Stimulated activated CD8-positive, alpha-beta memory T cell treated with anti-CD3 and anti-CD28 coated beads, Interleukin-4, amount 100 ng/mL, for 1 hour (primary cell): ENCODE measurements at places on chromosomes 5 and 9.

GRCh38 chr5:16809395-16810207 is 126.5 kb downstream of the MYO10 start:
- DNase-seq, result no peak

GRCh38 chr5:2883771-2884170 is 132.3 kb upstream of the IRX2 start:
- no peak for DNase-seq

DNA sequence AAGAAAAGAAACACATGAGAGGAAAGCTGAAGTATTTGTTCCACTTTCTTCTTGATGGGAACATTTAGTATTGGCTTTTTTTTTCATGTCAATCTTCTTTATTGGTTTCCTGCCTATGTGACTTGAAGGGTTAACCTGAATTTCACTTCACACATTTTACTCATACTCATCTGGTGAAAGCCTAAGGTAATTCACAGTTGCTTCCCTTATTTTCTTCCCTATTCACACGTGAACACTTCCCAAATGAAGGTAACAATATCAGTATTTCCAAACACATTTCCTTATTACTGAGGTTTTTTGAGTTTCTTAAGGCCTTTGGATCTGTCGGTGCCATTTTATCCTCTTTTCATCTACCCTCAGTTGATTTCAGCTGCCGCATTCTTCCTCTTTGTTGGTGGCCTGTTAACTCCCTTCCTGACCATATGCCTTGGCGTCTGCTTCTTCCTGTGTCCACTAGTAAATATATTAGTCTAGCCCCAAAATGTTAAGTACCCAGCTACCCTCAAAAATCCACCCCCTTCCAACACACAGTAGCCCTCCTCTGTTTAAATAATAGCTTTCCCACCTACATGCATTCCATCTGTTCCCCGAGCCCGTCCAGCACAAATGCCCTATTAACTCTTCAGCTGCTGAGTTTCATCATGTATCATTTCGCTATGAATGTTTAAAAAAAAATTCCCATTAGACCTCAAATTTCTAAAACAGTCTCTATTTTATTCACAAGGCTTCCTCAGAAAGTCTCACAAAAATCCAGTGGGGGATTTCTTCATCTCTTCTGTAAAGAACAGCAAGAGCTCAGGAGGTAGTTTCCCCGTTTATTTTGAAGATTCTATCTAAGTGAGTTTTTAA is 97.3 kb downstream of the USP20 start:
- DNase-seq, result no peak

GRCh38 chr5:95252801-95253200 is 32.1 kb downstream of the MCTP1 start:
- no peak for DNase-seq

DNA sequence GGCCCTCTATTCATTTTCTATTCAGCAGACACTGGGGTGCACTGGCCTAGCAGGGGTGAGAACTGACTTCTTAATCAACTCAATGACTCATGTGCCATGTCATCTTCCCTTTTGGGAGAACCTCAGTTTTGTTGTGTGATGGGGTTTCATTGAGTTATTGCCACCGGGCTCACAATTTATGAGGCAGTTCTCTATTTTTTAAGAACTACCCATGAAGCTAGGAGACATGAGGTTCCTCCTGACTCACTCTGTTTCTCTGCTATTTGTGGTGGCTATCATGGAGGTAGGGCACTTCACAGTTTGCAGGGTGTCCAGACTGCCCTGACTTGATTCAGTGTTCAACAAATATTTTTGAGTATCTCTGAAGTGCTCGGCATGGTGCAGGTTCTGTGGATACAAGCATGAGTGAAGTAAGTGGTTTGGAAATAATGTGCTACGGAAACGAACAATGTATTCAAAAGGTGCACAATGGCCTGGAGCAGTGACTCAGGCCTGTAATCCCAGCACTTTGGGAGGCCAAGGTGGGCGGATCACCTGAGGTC is 39.3 kb downstream of the SPARC start:
- DNase-seq, result no peak
